NAMALWA (cell line): ENCODE measurements at places on chromosomes 1 and 21.
A peak's percentile ranks its signal among the peaks of the same experiment; 100 is the strongest.

DNA sequence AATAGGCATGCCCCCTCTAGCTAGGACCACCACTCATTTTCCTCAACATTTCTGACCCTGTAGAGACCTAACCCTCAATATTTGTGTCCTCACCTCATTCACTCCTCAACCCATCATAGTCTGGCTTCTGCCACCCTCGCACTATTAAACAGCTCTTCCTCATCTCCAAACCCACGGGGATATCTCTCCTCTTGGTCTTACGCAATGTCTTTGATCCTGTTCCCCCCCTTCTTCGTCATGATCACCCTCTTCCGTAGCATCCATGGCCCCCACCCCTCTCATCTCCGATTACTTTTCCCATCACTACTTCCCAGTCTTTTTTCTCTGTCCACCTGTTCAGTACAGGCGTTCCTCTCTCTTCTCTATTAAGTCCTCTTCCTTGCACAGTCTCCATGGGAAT, 51.7 kb upstream of the SPOCD1 start:
- no peak for DNase-seq

DNA sequence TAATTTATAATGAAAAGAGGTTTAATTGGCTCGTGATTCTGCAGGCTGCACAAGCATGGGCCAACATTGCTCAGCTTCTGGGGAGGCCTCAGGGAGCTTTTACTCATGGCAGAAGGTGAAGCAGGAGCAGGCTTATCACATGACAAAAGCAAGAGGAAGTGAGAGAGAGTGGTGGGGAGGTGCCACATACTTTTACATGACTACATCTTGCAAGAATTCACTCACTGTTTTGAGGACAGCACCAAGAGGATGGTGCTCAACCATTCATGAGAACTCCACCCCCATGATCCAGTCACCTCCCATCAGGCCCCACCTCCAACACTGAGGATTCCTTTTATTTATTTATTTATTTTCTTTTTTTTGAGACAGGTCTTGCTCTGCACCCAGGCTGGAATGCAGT, 5.5 kb upstream of the PLEKHM2 start:
- DNase-seq: peak; percentile 47

- DNase-seq: no peak
Observed at GRCh38 chr1:201036188-201036842, 12.8 kb upstream of the KIF21B start.

DNA sequence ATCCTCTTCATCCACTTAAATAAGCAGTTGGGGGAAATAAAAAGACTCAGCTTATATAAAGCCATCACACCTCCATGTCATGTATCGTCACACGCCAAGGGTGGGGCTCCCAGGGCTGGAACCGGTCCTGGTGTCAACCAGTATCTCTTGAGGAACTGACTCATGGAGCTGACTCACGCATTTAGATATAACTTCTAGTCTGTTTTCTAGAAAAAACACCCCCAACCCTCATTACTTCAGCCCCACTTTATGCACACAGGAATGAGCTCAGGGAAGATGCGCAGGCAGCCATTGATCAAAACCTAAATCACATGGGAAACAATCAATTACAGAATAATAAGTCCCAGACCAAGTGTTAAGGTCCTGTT, 6.9 kb upstream of the IL22RA1 start:
- no peak for DNase-seq

- no peak for DNase-seq
Observed at GRCh38 chr1:242016479-242016878, 17.6 kb upstream of the MAP1LC3C start.

DNA sequence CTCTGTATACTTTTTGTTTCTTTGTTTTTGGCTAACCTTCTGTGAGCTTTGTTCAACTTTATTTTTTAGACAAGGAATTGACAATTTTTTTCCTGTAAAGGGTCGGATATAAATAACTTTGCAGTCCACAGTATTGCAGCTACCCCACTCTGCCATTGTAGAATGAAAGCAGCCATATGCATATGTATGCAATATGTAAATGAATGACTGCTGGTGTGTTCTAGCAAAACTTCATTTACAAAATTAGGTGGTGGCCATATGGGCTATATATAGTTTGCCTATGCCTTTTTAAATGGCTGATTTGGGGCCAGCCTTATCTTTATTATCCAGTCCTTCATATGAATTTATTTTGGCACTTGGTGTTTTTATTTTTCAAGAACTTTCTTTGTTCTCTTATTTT, 18.0 kb upstream of the SNRPE start:
- DNase-seq: no peak

- no peak for DNase-seq
Observed at GRCh38 chr1:49111931-49112330, 335.2 kb upstream of the BEND5 start.

DNA sequence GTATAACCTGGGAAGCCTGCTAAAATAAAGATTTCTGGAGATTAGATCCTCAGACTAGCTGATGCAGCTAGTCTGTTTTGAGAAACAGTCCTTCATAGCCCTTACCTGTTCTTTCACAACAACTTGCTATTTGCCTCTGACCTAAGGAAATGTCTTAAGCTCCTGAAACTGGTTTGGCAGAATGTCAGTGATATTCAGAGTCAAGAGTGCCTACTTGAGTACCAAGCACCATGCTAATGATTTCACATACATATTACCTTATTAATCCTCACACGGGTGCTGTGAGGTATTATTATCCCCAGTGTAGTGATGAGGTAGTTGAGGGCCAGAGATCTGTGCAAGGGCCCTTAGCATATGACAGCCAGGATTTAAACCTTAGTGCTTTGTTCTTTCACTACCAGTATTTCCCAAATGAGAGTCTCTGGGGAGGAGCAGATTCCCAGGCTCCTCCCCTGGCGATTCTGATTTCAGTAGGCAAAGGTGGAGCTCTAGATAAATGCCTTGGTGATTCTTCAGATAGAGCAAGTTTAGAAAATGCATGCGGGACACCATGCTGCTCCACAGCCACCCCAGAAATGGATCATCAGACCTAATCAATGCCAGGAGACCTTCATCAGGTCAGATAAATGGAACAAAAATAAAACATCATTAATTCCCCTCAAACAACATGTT, 47.4 kb upstream of the WNT2B start:
- DNase-seq: no peak

GRCh38 chr1:227924833-227925574, 22.7 kb downstream of the WNT9A start:
- DNase-seq: no peak

GRCh38 chr1:41876576-41877445, 41.9 kb downstream of the HIVEP3 start:
- no peak for DNase-seq

DNA sequence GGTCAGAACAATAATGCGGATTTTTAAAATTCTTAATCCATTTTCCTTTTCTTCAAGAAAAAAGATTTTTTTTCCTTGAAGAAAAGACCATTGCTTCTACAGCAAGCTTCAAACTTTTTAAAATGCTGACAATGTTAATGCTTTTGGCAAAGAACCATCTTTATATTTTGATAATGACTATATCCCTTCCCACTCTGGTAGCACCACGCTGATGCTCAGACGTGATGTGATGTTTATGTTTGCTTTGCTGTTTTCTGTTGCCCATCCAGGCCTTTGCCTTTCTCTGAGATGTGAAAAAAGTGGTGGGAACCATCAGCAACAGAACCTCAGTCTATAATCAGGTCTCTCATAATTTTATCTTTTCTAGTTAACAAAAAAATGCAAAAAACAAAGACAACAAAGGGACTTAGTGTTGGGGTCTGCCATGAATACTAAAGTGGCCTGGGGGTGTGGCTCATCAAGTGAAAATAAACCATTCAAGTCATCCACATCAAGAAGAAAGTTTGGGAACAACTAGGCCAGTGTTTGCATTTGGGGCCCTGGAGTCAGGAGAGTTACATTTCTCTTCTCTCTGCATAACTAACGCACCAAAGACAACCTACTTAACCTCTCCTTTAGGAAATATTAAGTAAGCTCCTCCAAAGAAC, 244.6 kb upstream of the DMRTA2 start:
- DNase-seq: no peak

DNA sequence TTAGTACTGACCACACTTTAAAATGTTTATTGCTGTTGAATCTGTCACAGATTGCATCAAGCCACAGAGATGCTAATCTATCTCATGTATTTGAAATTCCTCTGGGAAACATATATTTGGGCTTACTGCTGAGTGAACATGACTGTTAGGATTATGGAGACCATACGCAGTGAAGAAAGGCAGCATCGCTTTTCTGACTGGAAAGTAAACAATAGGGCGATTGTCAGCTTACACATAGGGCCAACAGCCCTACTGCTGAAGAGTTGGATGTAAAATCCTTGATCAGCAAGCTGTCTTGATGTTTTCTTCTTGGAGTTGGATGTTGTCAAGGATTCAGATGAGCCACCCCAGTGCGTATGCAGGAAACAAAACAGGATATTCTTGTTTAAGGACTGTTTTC, 368.7 kb upstream of the ADGRL2 start:
- DNase-seq: no peak

DNA sequence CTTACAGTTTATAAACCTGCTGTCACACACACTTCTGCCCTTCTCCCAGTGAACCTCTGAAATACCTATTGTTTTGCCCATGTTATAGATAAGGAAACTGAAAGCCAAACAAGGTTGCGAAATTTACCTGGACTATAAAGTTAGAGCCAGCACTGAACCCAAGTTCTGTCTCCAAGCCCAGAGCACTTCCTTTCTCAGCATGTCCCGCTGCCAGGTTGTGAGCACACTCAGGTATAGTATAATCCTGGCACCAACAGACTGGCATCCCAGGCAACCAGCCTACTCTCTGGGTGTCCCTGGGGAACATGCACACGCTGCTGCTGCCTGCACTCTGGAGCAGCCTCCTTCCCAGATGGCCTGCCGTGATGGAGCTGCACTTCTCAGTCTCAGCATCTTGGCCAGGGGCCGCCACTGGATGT, 45.1 kb downstream of the PGBD5 start:
- no peak for DNase-seq

DNA sequence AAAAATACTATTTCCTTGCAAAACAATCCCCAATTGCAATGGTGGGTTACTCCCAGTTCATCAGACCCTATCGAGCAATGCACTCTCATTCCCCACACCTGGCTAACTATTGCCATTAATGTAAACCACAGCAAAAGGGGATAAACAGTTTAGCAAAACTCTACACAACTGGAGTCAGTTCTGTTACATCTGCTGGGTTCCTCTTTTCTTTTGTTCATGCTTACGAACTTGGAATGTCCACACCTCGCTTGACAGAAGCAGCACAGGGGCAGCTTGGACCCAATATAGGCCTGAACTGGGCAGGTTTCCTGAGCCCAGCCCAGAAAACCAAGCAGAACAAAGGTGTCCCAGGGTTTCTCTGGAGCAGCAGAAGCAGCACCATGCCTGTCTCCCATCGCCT, 57.4 kb downstream of the ADSS2 start:
- DNase-seq: no peak

DNA sequence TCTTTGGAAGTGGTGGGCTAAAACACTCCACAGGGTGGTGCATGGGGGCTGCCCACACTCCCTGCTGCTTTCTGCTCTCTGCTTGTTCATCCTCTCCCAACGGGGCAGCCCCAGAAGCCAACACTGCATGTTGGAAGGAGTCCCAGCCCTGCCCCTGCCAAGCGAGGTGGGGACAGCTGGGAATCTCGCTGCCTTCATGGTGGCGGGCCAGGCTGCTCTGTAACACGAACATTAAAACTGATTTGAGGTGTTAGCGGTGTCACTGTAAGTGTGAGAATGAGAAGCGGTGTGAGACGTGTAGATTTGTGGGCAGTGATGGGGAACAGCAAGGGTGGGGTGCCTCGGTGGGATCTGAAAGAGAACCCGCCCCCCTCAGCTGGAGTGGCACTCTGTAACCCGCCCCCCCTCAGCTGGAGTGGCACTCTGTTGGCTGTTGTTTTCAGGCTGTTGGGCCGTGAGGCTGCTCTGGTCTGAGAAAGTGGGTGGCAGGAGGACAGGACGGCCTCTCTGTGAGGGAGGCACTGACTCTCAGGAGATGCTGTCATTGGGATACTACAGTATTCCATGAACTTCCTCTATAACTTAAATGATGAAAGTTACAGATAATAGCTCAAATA, 80.9 kb downstream of the PCBP3 start:
- DNase-seq: no peak

- no peak for DNase-seq
Observed at GRCh38 chr21:37208741-37209225, 58.4 kb downstream of the VPS26C start.

- no peak for DNase-seq
Observed at GRCh38 chr1:9352377-9353134, 59.9 kb downstream of the SPSB1 start.

- no peak for DNase-seq
Observed at GRCh38 chr1:89588480-89588879, 44.4 kb upstream of the LRRC8C start.

- peak; percentile 37 for DNase-seq
Observed at GRCh38 chr1:63827411-63828321, 53.8 kb downstream of the ROR1 start.
